NCI-H1105 (cell line): ENCODE measurements at places on chromosomes 13 and 19.

- no peak for DNase-seq
These were observed 316.4 kb downstream of the TEX29 start for GRCh38 chr13:111636804-111637203.

DNA sequence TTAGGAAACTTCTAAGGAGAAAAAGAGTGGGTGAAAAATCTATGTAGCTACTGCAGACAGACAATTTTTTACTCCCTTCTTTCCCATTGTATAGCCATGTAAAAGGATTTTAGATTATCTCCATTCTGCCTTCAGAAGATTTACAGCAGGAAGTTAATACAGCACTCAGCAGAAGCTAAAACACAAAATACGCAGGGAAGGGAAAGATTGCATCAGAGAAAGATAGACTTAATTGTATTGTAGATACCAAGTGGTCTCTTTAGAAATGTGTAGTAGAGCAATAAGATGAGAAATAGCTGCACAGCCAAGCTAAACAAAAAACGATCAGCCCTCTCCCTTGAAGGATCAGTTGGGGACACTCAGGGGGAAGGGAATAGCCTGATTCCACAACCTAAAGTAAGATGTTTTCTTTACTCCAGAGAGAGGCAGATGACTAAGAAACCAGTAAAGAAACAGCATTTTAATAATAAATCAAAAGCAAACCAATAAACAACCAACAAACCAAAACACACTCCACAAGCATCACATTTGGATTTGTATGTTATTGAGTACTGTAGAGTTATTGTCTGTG lies 236.7 kb upstream of the SLITRK1 start:
- DNase-seq: no peak

DNA sequence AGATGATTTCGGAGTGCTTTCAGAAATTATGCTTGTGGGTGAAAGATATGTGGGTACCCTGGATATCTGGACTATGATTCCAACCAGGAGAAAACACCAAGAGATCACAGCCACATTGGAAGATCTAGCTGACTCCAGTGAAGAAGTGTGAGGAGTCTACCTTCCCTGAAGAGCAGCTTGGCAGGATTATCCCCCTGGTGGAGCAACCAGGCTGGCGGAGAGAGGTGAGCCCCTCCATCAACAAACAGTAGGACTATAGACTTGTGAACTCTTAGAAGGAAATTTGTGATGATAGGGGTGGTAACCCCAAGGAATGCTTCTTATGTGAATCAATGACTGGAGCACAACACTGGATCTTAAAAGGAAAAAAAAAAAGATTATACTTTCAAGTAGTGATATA lies 47.8 kb upstream of the DIAPH3 start:
- DNase-seq: no peak

GRCh38 chr13:52852444-52852843 lies 4.0 kb upstream of the PCDH8 start:
- DNase-seq: peak; percentile 50

- no peak for DNase-seq
These were observed 7.3 kb upstream of the SIGLEC5 start for GRCh38 chr19:51637362-51637978.

- no peak for DNase-seq
These were observed 6.6 kb upstream of the ZNF428 start for GRCh38 chr19:43625918-43626579.
